ENCODE measurements at places on chromosomes 4 and X.
A peak's percentile ranks its signal among the peaks of the same experiment; 100 is the strongest.

DNA sequence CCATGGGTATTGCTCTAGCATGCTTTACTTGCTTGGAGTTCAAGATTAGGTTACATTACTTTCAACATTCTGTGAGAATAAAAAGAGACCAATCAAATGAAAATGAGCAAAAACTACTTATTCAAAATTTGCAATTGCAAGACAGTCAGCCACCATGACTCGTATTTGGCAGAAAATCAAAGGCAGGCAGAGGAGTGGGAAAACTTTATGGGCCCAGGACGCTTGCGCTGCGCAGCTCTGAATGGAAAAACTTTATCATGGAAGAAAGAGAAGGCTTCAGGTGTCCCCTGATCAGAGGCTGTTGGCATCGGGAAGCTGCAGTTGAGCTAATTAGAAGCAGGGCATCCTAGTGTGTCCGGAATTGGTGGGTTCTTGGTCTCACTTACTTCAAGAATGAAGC lies 250.6 kb downstream of the USP46 start:
- no peak for DNase-seq

GRCh38 chrX:107672955-107673378 lies 44.7 kb downstream of the PRPS1 start:
- no peak for DNase-seq

GRCh38 chr4:138405934-138406567 lies 163.9 kb upstream of the SLC7A11 start:
- no peak for DNase-seq

- DNase-seq: peak; percentile 5
Observed at GRCh38 chr4:44927399-44928380, 201.3 kb upstream of the GNPDA2 start.

- DNase-seq: no peak
Observed at GRCh38 chrX:124388562-124388961, 42.2 kb downstream of the SH2D1A start.

- DNase-seq: no peak
Observed at GRCh38 chr4:101345271-101345595, 2.1 kb downstream of the PPP3CA start.

GRCh38 chr4:148790246-148790645 lies 348.0 kb upstream of the NR3C2 start:
- no peak for DNase-seq

DNA sequence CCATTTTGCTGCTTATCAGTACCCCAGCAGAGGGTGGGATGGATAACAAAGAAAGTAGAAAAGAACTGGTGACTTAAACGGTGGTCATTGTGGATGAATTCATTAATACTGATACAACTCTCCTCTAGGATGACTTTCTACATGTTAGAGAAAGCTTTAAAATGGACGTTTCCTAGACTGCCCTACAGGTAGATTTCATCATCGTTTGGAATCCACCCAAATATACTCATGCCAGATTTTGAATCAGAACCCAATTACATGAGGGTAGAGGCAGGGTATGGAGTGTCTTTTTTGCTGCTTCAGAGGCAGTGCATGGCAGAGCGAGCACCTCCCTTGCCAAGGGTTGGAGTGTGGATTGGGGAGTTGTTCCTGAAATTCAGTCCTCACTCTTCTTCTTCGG lies 13.3 kb upstream of the ANTXR2 start:
- no peak for DNase-seq

GRCh38 chr4:90695411-90695810 lies 568.2 kb downstream of the CCSER1 start:
- no peak for DNase-seq

- DNase-seq: no peak
Observed at GRCh38 chr4:71156616-71157015, 163.2 kb downstream of the DCK start.

DNA sequence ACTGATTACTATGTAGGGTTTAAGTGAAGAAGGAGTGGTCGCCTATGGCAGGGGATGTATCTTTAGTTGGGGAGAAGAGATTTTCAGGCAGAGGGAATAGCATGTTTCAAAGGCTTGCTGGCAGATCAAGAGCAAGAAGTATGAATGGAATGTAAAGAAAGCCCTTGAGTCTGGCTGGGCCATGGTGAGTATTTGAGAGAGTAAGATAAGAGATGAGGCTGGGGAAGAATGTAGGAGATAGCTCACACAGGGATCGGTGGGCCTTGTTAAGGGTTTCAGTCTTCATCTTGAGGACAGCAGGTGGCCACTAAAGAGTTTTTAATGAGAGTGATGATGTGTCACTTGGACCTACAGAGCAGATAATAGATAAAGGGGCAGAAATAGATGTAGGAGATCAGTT lies 319.1 kb upstream of the RPS6KA3 start:
- DNase-seq: no peak
